ENCODE measurements at places on chromosomes 12 and 14.

- DNase-seq = no peak
These were observed 398.0 kb downstream of the TMTC2 start for GRCh38 chr12:83084516-83085234.

GRCh38 chr12:57853864-57854556 lies 7.5 kb upstream of the CTDSP2 start:
- no peak for DNase-seq

GRCh38 chr14:73237219-73237785 lies at the start of gene PAPLN:
PAPLN (plus strand) TSS chr14:73237506; CDS start chr14:73239779, 2,273 bp downstream.
- DNase-seq = no peak

DNA sequence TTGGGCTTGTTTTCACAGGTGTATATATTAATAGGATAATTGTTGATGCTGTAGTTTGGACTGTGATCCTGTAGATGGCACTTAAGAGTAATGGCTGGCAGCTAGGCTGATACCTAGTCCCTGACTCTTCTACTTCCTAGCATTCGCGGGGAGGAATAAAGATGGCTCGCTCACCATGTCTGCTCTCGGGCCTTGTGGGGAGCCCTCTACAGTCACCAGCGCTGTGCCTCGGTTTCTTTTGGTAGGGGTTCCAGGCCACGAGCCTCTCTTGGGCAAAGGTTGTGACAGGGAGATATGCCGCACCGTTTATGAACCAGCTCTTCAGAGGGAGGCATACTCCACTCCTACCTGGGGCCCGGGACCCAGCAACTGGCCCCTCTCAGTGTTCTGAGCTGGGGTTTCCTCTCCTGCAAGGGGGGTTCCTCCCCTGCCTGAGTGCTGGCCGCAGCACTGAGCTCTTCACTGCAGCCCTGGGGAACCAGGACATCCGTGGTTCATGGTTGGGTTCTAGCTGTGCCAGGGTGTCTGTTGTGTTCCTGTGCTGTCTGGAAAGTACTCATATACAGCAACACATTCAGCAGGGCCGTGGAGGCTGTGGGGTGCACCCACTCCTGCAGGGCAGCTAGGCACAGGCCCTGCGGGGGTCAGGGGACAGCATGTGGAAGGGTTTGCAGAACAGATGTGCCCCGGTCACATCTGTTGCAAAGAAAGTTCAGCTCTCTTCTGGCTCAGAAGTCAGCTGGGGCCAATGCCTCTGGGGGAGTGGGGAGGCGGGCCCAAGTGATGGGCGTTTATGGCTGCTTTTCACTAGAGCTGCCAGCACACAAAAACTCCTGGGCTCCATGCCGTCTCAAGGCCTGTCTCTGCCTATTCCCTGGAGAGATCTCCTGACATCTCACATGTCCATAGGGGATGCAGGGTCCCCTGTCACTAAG lies 147.9 kb downstream of the PPFIA2 start:
- no peak for DNase-seq

DNA sequence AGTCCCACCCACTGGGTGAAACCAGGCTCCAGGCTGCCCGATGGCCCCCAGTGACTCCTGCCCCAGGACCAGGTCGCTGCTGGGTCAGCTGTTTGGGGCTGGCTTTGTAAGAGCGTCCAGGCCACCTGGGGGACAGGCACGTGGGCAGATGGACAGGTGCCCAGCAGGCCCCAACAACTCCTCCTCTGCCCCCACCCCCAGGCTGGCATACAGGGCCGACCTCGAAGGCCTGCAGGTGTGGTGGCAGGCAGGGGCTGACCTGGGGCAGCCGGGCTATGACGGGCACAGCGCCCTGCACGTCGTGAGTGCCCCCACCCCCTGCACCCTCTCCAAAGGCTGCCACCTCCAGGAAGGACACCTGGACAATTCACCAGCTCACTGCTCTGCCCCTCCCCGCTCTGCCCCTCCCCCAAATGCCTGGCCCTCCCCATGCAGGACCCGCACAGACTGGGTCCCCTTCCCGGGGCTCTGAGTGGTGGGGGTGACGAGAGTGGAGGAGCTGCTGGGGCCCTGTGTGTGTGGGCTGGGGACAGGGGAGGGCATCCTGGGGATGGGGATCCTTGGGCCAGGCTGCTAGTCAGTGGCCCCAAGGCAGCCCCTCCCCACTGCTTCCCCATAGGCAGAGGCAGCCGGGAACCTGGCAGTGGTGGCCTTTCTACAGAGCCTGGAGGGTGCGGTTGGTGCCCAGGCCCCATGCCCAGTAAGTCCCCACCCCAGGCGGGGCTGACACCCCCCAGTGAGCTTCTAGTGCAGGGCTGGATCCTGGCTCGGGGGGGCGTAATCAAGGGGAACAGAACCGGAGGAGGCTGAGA lies 26.0 kb downstream of the ASPG start:
- DNase-seq = no peak

DNA sequence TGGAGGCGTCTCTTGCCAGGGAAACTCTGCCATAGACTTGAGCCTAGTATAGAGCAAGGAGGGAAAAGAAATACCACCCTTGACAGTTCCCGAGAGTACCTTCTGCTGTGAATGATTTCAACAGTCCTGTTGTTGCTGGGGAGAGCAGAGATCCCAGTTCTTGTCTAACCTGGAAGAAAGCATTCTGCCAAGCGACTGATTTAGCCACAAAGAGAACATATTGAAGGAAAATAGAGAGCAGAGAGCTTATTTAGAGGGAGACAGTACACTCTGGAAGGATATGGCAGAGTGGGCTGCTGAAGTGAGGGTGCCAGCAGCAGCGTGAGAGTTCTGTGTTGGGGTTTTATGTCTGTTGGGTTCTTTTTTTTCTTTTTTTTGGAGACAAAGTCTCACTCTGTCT lies 966.9 kb upstream of the TMEM132C start:
- no peak for DNase-seq

GRCh38 chr12:33876618-33877017 lies 145.7 kb upstream of the ALG10 start:
- no peak for DNase-seq

DNA sequence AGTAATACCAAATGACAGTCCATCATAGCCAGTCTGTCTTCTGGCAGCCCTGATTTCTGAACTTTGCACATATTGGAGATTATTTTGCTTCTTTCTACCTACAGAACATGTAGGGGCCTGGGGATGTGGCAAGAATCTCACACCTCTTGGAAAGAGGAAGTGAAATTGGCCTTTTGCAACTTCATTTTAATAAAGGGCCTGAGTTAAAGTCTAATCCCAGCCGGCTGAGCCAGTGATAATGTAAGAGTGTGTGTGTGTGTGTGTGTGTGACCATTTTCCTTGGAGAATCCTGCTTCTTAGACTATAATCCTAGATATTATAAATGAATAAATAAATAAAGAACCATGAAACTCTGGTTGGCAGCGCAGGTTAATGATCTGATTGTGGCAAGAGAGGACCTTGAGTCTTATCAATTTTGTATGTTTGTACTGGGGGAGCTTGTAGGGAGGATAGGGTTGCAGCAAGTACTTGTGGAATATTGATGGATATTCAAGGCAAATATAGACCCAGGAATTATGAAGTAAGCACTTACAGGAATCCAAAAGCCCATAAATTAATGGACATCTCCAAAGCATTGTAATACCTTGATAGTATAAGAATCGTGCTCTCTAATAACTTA lies 233.2 kb upstream of the AMIGO2 start:
- no peak for DNase-seq

GRCh38 chr14:74599321-74599761 lies 12.7 kb downstream of the LTBP2 start:
- no peak for DNase-seq

DNA sequence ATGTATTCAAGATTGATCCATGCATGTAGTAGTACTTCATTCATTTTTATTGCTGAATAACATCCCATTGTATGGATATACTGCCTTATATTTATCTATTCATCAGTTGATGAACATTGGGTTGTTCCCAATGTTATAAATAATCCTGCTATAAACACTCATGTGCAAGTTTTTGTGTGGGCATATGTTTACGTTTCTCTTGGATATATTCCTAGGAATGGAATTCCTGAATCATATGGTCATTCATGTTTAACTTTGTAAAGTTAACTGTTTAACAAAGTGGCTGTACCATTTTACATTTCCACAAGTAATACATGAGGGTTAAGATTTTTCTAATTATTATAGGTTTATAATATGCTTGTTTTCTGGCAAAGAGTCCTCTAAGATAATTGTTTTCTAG lies 1568.2 kb upstream of the SEL1L start:
- no peak for DNase-seq

DNA sequence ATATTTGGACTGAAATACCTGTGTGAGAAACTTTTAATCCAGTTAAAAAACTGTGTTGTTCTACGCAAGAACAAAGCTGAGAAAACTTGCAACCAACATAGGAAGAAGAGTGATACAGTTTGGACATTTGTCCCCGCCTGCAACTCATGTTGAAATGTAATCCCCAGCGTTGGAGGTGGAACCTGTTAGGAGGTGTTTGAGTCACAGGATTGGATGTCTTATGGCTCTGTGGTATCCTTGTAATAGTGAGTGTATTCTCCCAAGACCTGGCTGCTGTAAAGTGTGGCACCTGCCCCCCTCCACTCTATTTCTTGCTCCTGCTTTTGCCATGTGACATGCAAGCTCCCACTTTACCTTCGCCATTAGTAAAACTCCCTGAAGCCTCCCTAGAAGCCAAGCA lies 28.6 kb upstream of the ADAM20 start:
- no peak for DNase-seq

GRCh38 chr14:26925876-26926584 lies 328.2 kb upstream of the NOVA1 start:
- DNase-seq = no peak

GRCh38 chr12:94235848-94236247 lies 87.5 kb downstream of the PLXNC1 start:
- DNase-seq = no peak

- no peak for DNase-seq
These were observed 12.5 kb upstream of the AVPR1A start for GRCh38 chr12:63163541-63163940.

GRCh38 chr14:105015242-105015641 lies 5.6 kb downstream of the CDCA4 start:
- DNase-seq = no peak

GRCh38 chr12:72388322-72388721 lies 116.2 kb downstream of the TRHDE start:
- DNase-seq = no peak

DNA sequence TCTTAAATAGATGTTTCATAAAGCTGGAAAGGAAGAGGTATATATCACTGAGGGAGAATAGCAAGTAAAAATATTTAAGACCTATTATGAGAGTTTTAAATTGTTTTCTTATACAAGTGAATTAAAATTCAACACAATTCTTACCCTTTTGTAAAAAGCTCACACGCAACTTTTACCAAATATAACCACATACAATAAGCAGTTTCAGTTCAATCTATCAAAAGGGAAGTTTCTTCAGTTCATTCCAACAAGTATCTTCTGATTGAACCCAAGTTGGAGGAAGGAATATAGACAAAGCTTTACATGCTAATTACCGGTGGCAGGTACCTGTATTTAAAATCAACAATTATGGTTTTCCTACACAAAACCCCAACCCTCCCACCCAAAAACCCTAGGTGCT lies 41.1 kb downstream of the GTF2A1 start:
- DNase-seq = no peak

DNA sequence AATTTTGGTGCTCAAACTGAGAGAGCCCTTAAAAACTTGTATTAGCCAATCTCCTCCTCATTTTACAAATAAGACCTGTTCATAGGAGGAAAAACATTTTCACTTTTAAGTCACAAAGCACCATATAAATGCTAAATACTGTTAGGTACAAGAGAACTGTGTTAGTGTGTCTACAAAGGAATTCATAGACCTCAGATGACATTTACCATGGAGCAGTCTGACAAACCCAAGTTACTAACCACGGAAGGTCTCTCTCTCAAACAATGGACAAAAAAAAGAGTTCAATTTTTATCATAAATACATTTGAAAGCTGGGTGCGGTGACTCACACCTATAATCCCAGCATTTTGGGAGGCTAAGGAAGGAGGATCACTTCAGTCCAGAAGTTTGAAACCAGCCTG lies 10.0 kb downstream of the SBNO1 start:
- no peak for DNase-seq

- DNase-seq = no peak
These were observed 19.6 kb downstream of the ASB2 start for GRCh38 chr14:93956514-93957332.

- no peak for DNase-seq
These were observed 11.6 kb downstream of the RFX4 start for GRCh38 chr12:106594447-106594846.

DNA sequence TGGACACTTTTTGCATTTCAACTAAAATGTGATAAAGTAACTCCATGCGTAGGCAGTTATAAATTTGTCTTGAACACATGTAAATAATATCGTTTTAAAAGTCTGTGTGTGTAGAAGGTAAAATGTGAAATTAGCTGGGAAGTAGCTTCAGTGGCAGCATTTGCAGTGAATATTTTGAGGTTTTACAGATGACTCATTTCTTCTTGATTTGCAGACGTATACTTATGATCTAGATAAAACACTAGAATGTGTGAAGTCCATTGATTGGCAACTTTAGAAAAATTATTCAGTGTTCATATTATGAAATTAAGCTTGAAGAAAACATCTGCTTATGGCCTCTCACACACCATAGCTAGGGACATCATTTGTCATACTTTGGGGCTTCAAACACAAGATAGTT lies 788.6 kb upstream of the NOVA1 start:
- no peak for DNase-seq

DNA sequence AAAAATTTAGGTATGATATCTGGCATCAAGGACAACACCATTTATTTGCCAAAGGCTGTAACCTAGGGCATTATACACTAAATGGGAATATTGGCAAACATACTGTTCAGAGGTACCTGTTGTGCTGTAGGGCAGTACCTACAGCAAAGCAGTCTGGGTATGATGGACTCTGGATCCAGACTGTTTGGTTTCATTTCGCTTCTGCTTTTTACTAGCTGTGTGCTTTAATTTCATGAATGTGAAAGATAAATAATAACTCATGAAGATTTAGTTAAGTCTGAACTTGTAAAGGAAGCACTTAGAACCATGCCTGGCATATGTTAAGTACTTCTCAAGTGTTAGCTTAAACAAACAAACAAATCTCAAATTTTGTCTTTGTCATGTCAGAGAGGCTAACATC lies 17.7 kb upstream of the SLC38A2 start:
- no peak for DNase-seq

GRCh38 chr12:26425587-26426260 lies 230.4 kb downstream of the SSPN start:
- DNase-seq = no peak

All from AG09309 (cell line).